Stimulated activated CD8-positive, alpha-beta memory T cell treated with anti-CD3 and anti-CD28 coated beads, Interleukin-15, amount 100 ng/mL, for 48 hours (primary cell): ENCODE measurements at places on chromosomes 5 and 9.

GRCh38 chr5:125612181-125612721 is 811.0 kb upstream of the GRAMD2B start:
- no peak for DNase-seq

GRCh38 chr5:159907689-159908590 is 8.3 kb upstream of the ADRA1B start:
- DNase-seq = no peak

GRCh38 chr9:69502671-69503301 is 169.4 kb downstream of the APBA1 start:
- no peak for DNase-seq

DNA sequence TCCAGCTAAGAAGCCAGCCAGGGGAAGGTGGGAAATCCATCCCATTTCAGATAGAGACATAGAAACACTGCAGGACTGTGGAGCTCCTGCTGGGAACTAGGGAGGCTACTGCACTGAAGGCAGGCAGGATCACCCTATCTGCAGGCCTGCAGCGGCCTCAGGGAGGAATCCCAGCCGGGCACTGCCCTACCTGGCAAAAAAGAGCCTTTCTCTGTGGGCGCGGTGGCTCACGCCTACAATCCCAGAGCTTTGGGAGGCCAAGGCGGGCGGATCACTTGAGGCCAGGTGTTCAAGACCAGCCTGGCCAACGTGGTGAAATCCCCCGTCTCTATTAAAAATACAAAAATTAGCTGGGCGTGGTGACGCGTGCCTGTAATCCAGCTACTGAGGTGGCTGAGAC is 71.4 kb upstream of the PHYKPL start:
- DNase-seq = no peak

- no peak for DNase-seq
Measured at GRCh38 chr5:81909677-81910076, 62.1 kb upstream of the ATG10 start.
